ENCODE measurements at places on chromosomes 7 and 10.
A peak's percentile ranks its signal among the peaks of the same experiment; 100 is the strongest.

DNA sequence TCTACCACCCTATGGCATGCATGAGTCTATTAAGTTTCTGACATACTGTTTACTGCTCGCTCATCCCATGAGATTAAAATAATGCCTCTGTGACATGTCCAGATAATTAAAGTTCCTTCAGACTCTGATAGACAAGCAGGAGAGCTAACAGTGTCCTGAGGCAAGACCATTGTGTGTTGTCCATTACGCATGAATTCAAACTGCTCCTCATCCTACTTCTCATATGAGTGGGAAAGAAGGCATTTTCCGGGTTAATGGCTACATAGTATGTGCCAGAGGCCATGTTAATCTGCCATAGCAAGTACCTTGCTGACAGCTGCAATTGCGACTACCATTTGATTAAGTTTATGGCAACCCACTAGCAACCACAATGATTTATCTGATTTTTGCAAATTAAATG lies 113.3 kb downstream of the GNAI1 start:
- no peak for DNase-seq

GRCh38 chr7:112790586-112791003 lies 402 bp upstream of the TMEM168 start:
- no peak for DNase-seq

DNA sequence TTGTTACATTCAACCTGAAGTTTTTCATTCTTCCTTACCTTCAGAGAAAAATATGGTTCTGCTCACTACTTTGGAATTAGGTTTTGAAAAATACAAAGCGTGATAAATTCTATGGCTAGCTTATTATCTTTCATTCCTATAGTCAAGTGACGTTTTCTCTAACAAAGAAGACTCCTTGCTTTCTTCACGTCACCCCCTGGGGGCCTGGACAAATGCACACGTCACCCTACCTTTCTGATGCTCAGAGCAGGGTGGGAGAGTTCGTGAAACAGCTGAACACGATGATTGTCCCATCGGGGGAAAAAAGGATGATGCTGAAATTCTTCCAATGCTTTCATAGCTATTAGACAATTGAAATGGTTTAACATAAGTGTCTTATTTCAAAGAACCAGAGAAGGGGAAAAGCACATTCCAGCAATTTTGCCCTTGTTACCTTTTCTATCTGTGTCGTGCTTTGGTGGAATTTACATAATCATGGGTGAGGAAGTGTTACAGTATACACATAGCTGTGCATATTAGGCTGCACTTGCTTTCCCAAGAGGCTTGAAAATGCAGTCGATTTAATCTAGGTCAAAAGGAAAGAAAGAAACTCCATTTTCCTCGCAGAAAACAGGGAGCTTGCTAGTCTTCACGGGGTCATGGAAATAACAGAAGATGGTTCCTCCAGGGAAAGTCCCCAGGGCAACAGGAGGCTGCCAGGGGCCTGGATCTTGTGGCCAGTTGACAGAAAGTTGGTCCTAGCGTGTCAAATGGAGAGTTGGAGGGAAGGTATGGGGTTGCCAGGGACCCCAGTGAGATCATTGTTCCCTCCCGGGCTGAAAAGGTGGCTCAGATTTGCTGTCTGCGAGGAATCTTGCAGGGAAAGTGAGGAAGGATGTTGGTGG lies 189.2 kb downstream of the CELF2 start:
- DNase-seq = no peak

DNA sequence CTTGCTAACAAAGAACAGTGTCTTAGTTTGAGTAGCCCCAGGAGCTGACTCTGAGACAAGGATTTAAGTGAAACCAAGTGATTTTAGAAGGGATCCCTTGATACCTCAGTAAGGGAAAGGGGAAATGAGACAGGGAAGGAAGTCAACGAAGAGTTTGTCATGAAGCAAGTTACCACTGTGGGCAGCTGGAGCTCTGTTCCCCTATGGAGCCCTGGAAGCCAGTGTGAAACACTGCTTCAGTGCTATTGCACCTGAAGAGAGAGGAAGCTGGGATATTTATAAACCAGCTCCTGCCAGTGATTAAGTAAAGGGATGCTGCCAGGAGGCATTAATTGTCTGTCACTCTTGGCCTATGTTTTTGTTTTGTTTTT lies 58.9 kb upstream of the WAPL start:
- DNase-seq = no peak

DNA sequence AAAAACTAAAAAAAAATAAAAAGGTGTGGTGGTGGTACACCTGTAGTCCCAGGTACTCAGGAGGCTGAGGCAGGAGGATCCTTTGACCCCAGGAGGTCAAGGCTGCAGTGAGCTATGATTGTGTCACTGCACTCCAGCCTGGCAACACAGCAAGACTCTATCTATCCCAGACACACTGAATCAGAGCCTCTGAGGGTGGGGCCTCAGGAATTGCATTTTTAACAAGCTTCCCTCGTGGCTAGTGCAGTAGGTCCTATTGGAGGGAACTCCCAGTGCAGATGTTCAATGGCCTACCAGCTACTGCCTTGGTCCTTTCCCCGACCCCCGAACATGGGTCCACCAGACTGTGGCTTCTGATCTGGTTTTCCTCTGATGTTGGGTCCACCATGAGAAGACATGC lies 14.9 kb downstream of the STRA8 start:
- no peak for DNase-seq

DNA sequence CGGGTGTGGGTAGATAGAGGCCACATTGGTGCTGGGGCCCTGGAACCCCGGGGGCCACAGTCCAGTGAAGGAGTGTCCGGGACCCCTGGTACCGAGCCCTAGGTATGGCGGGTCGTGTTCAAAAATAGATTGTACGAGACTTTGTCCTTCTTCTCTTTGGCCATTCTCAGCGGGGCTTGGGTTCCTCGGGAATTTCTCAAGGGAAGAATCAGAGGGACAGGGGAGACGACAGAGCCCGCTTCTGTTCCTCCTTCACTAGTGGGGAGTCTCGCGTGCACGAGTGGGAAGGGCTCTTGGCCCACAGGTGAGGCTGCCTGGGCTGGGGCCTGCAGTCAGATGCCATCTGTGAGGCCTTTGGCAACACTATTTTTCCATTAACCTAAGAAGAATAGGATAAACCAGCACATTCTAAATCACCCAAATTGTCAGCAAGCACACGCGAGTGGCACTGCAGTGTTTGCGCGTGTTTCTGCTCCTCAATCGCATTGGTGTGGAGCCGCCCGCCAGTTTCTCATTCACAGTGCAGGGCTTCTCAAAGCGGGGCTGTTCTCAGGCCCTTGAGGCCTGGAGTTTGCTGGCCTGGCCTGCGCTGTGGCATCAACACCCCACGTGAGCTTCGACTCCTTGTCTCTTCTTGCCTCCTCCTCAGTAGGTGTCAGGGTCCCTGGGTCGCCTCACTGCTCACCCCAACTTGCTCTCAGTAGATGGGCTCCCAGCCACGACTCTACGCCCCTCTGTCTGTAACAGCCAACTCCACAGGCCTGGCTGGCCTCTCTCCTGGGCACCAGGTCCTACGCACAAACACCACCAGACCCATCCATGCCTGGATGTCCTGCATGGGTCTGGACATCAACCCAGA lies 187.6 kb upstream of the SHH start:
- DNase-seq = no peak

GRCh38 chr7:78379148-78379547 lies 580.6 kb downstream of the PHTF2 start:
- DNase-seq = no peak

DNA sequence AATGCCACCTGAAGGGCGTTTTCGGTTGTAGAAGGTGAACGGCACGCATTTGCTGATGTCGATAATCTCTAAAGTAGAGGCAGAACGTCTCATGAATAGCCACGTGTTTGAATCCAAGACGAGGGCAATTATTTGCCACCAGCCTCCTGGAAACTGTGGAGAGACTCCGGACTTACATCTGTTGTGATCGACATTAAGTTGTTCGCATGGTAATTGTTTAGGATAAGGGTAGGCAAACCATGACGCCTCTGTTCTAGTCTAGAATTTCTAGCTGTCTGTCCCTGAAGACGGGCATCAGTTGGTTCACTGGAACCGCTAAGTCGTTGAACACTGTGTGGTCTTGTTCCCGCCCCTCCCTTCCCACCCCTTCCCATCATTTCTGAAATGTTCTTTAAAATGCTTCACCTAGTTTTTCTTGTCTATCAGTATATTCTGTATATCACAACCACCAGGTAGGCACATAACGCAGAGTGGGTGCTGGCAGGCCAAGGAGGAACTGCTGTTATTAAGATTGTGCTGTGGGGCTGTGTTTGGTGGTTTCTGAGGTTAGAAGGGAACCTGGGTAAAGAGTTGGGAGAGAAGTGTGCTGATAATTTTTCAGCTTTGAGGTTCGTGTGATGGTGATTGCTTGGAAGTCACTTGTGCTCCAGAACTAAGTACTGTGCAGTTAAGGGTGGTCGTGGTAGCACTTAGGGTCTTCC lies 1.2 kb downstream of the UBE3C start:
- DNase-seq = no peak

DNA sequence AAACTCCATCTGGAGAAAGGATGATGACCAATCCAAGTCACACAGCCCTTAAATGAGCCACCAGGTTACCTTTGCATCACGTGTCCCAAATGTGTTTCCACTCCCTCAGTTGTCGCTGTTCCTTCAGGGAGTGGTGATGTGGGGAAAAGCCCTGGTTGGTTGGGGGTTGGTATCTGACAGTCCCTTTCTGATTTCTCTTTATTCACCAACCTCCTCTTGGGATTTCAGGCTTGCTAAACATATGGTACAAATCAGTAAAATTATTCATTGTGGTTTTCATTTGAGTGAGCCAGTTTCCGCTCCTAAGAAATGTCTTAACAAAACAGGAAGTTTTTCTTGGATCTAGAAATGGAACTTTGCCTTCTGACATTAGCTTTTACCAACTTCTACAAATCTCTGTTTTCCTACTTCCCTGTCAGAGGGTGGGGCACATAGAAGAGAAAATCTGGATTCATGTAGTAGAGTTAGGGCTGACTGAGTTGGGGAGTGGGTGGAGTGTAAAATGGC lies 40.0 kb upstream of the KMT2E start:
- no peak for DNase-seq

DNA sequence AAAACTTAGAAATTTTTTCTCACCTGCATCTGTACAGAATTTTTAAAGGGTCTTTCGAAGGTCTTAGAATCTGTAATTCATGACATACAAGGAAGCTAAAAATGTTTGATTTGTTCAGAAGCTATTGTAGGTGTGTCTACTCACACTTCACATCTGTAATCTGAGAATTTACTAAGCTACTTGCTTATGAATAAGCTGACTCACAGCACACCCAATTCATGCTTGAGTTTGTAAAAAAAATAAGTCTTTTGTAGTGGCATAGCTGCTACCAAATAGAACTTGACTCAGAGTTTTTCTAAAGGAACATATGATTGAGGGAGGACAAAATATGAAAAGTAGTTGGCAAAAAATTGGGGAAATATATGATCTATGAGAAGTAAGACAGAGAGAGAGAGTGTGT lies 12.7 kb upstream of the AGR2 start:
- DNase-seq = peak; percentile 39

DNA sequence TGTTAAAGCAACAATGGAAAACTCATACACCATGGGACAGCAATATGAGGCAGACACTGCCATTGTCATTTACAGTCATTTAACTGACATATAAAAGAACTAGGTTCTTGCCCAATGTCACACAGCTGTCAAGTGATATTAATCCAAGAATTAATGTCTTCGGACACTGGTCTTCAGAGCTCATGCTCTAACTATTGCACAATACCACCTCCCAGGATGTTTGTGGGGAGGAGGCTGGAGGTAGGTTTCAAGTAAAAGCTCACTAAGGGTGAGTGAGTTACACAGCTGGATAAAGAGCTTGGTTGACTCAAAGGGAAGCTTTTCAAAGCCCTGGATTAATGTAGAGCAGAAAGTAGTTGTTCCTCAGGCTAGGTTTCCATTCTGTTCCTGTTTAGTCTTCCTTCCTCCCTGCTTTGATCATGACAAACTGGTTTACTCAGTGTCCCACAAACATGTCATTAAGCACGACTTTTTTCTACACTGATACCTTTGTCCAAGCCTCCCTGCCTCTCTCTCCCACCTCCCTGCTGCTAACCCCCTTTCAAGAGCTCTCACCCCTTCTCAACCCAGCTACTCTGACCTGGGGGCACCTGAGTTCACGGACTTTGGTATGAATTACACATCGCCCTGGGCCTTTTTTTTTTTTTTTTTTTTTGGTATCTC lies 987 bp upstream of the EXOC6 start:
- DNase-seq = no peak

GRCh38 chr10:14438057-14438456 lies 107.3 kb upstream of the FRMD4A start:
- no peak for DNase-seq

- no peak for DNase-seq
Measured at GRCh38 chr7:155097338-155097737, 27.2 kb downstream of the HTR5A start.

DNA sequence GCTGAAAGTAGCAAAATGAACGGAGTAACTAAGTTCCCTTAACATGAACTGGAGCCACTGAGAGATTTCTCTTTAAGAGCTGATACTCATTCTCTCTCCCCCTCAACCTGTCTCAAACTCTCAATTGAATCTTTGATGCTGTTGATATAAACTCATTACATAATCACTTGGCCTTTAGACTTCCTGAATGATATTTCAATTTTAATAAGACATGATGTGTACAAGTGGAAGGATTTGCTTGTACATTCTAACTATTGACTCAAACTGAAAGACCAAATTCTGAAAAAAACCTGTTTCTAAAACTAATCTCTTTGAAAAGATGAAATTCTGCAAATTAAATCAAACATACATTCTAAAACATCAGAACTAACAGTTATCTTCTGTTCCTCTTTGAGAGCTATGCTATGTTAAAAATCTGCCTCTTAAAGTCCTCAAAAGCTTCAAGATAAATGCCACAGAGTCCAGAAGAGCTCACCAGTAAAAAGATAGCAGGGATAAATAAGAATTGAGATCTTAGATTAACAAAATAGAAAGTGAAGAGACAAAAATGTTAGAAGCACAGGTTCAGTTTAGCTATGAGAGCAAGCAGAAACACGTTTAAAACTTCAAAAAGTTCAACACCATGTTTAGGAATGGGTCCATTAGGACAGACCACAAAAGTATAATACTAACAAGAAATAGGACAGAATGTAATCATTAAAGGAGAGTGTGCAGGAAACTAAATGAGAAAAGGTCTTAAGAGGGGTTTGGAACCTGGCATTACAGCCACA lies 46.1 kb downstream of the TNPO3 start:
- DNase-seq = no peak

DNA sequence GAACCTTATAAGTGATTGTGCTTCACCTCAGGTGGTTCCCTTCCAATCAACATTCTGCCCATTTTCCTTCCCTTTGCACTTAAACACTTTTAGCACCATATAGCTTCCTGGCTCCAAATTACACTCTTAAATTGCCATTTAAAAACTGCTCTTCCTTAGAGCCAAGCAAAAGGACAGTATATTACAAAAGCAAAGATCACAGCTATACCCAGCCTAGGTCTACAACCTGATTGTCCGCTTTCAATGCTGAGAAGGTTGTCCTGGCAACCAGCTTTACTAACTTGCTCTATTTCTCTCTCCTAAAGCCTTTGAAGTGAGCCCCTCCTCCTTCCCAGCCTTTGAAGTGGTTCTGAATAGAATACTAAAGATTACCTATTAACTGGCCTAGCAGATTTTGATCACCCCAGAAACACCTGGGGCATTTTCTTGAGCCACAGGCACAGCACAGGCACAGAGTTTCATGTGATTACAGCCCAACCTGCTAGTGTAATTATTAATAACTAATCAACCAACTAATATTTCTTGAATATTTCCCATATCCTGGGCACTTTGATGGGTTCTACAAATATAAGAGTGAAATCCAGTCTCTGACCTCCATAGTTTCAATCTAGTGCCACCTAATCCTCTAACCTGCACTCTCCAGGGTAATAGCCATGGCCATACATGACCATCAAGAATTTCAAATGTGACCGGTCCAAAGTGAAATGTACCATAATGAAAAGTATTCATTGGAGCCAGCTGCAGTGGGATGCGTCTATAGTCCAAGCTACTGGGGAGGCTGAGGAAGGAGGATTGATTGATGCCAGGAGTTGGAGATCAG lies 63.6 kb upstream of the TRIM24 start:
- no peak for DNase-seq

Data from RWPE1 (cell line).